ENCODE measurements at places on chromosomes 13 and 19. TPM values are rescaled to one million over a fixed set of nuclear protein-coding genes. Genes with fewer than 3 reads are reported as not detected.

DNA sequence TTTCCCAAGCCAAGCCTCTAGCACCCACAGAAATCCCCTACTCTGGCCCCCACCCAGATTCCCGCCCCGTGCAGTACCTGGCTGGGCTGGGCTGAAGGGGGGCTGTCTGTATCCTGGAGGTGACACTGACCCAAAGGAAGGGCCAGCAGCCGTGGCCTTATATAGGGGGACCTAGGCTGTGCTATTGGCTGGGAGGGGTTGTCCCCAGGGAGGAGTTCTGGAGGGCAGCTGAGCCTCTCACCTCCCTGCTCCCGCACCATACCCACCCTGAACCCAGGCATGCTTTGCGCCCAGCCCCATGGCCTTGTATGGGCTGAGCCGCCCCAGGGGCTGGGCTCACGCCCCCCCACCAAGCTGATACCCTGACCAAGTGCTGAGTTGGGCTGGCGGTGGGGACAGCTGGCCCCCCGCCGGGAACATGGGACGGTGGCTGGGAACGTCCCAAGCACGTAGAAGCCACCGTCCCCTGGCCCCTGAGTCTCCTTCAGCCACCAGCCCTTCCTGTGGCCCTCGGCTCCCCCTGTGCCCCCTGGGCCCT lies at the start of gene CKM:
Gene CKM, minus strand, starts transcription at position 132 of the 538 bp plus-strand sequence. CDS start 3,162 bp downstream, outside the sequence.
- H3K27ac ChIP-seq, result no peak within 1 kb of the TSS
- H3K4me1 ChIP-seq, result peaks cover 1% of the 10 kb centered on the region
- H3K4me3 ChIP-seq, result no peak within 1 kb of the TSS
- no peak for DNase-seq
- H3K36me3 ChIP-seq, result no peaks in the 10 kb centered on the region
- no peaks in the 10 kb centered on the region for H3K27me3 ChIP-seq

DNA sequence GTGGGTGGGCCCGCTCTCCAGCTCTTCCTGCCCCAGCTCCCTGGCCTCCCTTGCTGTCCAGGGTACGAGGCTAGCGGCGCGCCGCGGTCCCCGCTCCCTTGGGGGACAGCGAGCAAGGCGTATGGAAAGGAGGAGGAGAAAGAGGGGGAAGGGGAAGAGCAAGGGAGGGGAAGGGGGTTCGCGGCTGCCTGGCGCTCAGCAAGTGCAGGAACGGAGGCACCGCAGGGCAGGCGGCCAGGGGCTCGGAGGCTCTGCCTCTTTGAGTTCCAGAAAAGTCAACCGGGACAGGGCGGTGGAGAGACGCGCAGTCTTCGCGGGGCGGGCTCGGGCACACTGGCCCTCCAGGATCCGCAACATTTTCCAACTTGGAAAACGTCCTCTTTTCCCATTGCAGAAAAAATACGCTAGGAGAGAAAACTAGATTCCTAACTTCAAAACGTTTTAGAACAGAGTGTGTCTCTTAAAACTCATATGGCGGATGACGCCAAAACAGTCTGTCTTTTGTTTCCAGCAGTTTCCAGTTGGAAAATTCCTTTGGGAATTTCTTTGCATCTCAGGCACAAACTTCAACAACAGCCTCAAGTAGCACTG lies 23.1 kb upstream of the TNFRSF19 start:
- no peaks in the 10 kb centered on the region for H3K36me3 ChIP-seq
- DNase-seq, result peak; percentile 29
- H3K27ac ChIP-seq, result peak overlapping the region; percentile 58
- no peaks in the 10 kb centered on the region for H3K4me1 ChIP-seq

DNA sequence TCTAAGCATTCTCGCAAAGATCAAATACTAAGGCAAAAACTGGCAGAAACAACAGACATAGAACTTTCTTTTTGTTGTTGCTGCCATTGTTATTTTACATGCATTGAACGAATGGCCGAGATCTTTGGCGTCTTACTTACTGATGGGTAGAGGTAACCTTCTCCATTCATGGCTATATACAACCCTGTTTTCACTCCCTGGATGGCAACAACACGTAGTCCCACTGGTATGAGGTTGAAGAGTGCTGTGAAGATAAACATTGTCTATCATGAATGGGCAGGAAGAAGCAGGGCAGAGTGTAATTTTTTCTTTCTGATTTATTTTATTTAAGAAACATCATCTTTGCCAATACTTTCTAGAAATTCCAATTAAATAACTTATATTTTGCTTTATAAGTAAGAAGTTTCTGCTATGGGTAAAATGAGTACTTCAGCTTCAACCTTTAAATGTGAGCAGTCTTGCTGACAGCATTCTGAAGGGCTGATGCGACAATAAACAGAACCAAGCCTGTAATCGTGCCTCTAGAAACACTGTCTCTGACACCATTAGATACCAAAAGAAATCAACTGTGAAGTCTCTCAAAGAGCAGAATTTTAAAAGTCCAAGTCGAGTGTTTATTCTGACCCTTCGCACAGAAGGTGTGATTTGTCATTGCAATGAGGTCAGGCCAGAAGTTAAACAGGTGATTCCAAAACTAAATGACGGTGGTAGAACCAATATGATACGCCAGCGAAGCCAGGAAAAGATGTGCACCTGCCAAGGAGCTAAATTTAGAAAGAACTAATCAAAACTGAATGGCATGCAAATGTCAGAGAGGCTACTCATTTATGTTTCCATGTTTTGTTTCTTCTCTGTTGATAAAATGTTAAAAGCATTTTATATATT lies 416.4 kb downstream of the ITGBL1 start:
- no peaks in the 10 kb centered on the region for H3K36me3 ChIP-seq
- H3K27me3 ChIP-seq, result no peaks in the 10 kb centered on the region
- no peak overlapping the region for H3K4me3 ChIP-seq

- no peaks in the 10 kb centered on the region for H3K36me3 ChIP-seq
- H3K27me3 ChIP-seq, result no peaks in the 10 kb centered on the region
- H3K4me3 ChIP-seq, result no peak overlapping the region
- DNase-seq, result peak; percentile 47
These were observed 2.2 kb downstream of the CXCL17 start for GRCh38 chr19:42440357-42441048.

DNA sequence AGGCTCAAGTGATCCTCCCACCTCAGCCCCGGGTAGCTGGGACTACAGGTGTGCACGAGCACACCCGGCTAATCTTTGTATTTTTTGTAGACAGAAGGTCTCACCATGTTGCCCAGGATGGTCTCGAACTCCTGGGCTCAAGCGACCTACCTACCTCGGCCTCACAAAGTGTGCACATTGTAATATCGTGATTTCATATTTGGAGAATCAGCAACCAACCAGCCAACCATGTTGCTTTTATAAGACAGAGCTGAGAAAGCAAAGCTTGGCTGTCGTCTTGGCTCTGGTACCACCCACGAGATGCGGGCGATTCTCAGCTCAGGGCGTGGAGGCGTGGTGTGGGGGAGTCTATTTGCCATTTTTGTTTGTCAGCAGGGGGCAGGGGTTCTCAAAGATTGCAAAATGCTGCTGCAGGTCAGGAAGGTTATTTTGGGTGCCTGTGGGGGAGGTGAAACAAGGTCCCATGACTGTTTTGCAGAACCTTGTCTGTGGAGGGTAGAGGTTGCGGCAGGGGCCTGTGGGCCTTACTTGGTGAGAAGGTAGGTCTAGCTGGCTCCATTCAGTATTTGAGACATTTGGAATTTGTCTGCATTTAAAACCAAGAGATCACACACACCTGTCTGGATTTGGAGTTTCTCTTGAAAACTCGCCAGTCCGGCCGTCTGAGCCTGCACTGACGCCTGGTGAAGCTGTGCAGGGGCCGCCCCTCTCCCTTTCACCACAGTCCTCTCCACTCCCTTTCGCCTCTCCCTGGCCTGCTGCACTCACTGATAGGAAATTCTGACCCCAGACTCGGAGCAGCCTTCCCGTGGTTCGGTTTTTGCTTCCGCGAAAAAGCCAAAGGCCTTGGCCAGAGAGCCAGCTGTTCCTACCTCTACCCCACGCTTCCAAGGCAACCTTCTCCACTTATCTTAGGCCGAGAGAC lies 15.4 kb downstream of the TNFAIP8L1 start:
- no peak for DNase-seq
- H3K27me3 ChIP-seq, result no peaks in the 10 kb centered on the region
- H3K36me3 ChIP-seq, result peaks cover 2% of the 10 kb centered on the region
- no peaks in the 10 kb centered on the region for H3K4me1 ChIP-seq

- H3K4me3 ChIP-seq, result no peak overlapping the region
- no peaks in the 10 kb centered on the region for H3K4me1 ChIP-seq
- H3K36me3 ChIP-seq, result no peaks in the 10 kb centered on the region
- H3K27ac ChIP-seq, result no peak overlapping the region
These were observed 671.0 kb upstream of the SLITRK1 start for GRCh38 chr13:84553227-84553626.

- H3K36me3 ChIP-seq, result no peaks in the 10 kb centered on the region
- H3K4me1 ChIP-seq, result no peaks in the 10 kb centered on the region
These were observed 496.7 kb downstream of the EFNB2 start for GRCh38 chr13:106038752-106039151.

DNA sequence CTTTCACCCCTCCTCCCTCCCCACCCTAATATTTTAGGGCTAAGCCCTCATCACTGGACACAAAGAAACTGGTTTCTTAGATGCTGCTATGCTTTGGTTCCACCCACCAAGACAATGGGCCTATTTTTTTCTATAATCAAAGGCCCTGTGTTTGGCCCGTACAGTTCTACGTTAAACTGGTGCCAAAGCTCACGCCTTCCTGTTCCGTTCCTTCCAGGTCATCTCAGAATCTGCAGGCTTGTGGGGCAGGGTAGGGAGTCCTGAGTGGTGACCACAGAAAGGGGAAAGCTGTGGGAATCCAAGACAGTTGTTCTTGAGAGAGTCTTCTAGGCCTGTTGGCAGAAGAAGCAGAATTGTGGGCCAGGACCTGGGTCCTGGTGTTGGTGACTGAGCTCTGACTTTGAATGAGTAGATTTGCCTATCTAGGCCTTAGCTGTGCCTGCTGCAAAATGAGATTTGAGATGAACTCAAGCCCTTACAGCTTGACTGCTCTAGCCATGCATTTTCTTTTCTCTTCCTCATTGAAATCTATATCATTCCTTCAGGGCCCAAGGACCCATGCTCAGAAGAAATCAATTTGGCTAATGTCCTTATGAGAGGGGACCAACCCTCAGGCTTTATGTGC lies 19.1 kb upstream of the CXCL17 start:
- DNase-seq, result no peak
- no peak overlapping the region for H3K4me3 ChIP-seq
- H3K36me3 ChIP-seq, result no peaks in the 10 kb centered on the region
- no peaks in the 10 kb centered on the region for H3K27me3 ChIP-seq

- DNase-seq, result no peak
- H3K27me3 ChIP-seq, result no peaks in the 10 kb centered on the region
- no peak overlapping the region for H3K4me3 ChIP-seq
- no peaks in the 10 kb centered on the region for H3K4me1 ChIP-seq
- no peak overlapping the region for H3K27ac ChIP-seq
- no peaks in the 10 kb centered on the region for H3K36me3 ChIP-seq
These were observed 156.9 kb downstream of the DLEU7 start for GRCh38 chr13:50686551-50686950.

DNA sequence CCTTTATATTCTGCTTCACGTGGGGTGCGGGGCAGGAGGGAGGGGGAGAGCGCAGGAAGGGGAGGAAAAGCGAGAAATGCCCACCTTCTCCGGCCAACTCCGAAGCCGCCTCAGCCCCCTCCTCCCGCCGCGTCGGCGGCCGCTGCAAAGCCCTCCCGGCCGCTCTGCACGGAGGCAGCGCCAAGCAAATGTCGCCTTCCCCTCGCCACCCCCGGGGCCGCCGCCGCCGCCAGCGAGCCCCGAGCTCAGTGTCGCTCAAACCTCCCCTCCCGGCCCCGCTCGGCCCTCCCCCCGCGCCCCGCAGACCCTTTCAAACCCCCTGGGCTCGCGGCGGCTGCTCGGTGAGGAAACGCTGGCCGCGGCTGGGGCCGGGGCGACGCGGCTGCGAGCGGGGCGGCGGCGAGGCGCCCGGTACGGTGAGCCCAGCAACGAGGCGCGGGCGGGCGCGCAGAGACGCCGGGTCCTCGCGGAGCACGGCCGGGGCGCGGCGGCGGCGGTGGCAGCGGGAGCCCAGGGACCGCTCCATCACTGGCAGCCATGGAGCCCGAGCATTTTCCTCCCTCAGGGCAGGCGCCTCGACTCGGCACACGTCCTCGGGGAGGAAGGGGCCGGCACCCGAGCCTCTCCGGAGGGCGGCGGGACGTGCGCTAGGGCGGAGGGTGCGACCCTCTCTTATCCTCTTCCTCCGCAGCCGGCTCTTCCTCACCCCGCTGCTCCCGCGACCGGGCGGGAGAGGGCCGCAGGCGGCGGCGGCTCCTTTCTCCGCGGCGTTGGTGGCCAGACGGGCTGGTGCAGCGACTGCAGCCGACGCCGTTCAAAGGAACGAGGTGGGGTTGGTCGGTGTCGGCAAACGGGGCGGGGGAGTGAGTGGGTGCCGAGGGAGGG lies 463 bp upstream of the TSC22D1 start:
- DNase-seq, result no peak
- H3K36me3 ChIP-seq, result no peaks in the 10 kb centered on the region
- no peaks in the 10 kb centered on the region for H3K27me3 ChIP-seq
- H3K4me3 ChIP-seq, result peak overlapping the region; percentile 80

DNA sequence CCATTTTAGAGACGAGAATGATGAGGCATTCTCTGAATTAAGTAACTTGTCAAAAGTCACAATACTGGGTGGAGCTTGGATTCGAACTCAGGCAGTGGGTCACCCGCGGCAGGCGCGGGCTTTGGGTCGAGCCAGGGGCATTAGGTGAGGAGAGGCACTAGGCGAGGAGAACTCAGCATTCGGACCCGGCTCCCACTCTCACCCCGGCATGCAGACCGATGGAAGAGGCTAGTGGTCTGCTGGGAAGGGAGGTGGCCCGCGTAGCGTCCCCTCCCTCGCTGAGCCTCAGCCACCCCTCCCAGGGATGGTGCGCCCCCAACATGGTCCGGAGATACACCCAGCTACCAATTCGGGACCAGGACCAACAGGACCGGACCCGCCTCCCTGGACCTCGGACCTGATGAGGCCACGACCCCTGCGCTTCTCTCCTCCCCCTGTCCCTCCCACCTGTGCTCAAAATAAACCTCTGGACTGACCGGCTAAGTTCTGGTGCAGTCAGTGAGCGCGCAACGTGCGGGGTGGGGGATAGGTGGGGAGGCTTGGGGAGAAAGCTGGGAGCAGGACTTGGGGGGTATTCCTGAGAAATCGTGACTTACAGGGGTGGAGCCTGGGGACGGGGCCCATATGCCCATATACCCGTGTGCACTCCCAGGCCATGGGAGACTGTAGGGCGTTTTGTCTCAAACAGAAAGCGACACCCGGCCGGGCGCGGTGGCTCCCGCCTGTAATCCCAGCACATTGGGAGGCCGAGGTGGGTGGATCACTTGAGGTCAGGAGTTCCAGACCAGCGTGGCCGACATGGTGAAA lies 1.3 kb upstream of the SNAPC2 start:
- H3K4me1 ChIP-seq, result peaks cover 21% of the 10 kb centered on the region
- H3K4me3 ChIP-seq, result no peak overlapping the region
- H3K27ac ChIP-seq, result no peak overlapping the region
- H3K36me3 ChIP-seq, result no peaks in the 10 kb centered on the region
- DNase-seq, result no peak

SSC5D gene
- total RNA-seq, result 5.7 TPM

ZNF497 gene
- total RNA-seq, result 3.2 TPM

CPT1C gene
- 15.7 TPM for total RNA-seq

LGALS14 gene
- total RNA-seq, result not detected

KIR2DL4 gene
- total RNA-seq, result not detected

NKPD1 gene
- total RNA-seq, result 0.17 TPM

Measured in ovary (tissue), 10 donors.